ENCODE measurements at places on chromosomes 7 and 10. TPM values are rescaled to one million over a fixed set of nuclear protein-coding genes. Genes with fewer than 3 reads are reported as not detected.

The C10orf105 gene
- 0.12 TPM for polyA plus RNA-seq

The MMRN2 gene
- 1.0 TPM for polyA plus RNA-seq

The OR2A12 gene
- polyA plus RNA-seq, result not detected

The TDRD1 gene
- polyA plus RNA-seq, result 0.03 TPM

The MSS51 gene
- 5.1 TPM for polyA plus RNA-seq

The PILRA gene
- 8.4 TPM for polyA plus RNA-seq

The ZNF467 gene
- polyA plus RNA-seq, result 1.2 TPM

GRCh38 chr10:104391150-104391968, 37.7 kb downstream of the CFAP58 start:
- no peaks in the 10 kb centered on the region for H3K36me3 ChIP-seq
- DNase-seq, result no peak
- H3K27ac ChIP-seq, result no peak overlapping the region
- H3K27me3 ChIP-seq, result peaks cover 10% of the 10 kb centered on the region

GRCh38 chr10:103227416-103227815, 18.3 kb upstream of the RPEL1 start:
- H3K27ac ChIP-seq, result no peak overlapping the region
- H3K4me1 ChIP-seq, result no peaks in the 10 kb centered on the region
- H3K4me3 ChIP-seq, result no peak overlapping the region

DNA sequence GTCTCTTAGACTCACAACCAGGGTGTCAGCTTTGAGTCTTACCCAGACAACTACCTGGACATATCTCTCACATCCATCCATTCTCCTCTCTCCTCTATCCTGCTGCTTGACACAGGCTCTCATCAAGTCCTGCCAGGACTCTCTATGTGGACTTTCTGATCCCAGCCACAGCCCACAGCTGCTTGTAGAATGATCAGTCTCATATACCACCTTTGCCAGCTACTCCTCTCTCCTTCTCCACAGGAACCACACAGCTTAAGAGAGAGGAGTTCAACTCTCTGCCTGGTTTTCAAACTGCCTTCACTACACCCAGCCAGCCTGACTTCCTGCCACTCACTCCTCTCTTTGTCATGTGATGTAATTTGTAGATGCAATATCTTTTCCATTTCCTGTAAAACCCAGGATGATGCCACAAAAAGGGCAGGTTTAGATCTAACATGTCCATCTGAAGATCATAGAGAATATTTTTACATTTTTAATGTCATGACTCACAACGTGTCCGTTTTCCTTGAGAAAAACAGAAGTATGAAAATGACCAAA, 154.0 kb downstream of the RAB11FIP2 start:
- no peak overlapping the region for H3K4me3 ChIP-seq
- DNase-seq, result no peak
- no peak overlapping the region for H3K27ac ChIP-seq
- H3K36me3 ChIP-seq, result no peaks in the 10 kb centered on the region
- no peaks in the 10 kb centered on the region for H3K4me1 ChIP-seq

- peaks cover 30% of the 10 kb centered on the region for H3K4me1 ChIP-seq
- no peak overlapping the region for H3K27ac ChIP-seq
- no peak for DNase-seq
- H3K36me3 ChIP-seq, result peaks cover 6% of the 10 kb centered on the region
- H3K27me3 ChIP-seq, result no peaks in the 10 kb centered on the region
Observed at GRCh38 chr7:2060701-2061100, 172.0 kb downstream of the MAD1L1 start.

DNA sequence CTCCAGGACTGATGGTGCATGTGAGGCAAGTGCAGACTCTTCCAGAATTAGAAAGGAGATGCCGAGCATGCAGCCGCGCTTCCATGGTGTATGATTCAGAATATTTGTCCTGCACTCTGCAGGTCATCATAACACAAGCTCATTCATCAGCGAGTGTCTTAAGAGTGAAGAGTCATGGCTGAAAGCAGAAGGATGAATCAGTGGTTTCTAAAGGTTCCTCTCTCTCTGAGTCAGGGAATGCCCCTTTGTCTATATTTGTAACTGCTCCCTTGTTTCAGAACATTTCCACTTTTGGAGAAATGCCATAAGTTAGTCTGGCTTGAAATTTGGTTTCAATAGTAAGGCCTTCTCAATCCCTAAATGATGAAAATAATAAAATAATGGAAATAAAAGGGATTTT, 52.3 kb downstream of the HECW1 start:
- no peaks in the 10 kb centered on the region for H3K27me3 ChIP-seq
- DNase-seq, result no peak
- H3K27ac ChIP-seq, result no peak overlapping the region
- H3K4me3 ChIP-seq, result no peak overlapping the region
- H3K36me3 ChIP-seq, result no peaks in the 10 kb centered on the region

DNA sequence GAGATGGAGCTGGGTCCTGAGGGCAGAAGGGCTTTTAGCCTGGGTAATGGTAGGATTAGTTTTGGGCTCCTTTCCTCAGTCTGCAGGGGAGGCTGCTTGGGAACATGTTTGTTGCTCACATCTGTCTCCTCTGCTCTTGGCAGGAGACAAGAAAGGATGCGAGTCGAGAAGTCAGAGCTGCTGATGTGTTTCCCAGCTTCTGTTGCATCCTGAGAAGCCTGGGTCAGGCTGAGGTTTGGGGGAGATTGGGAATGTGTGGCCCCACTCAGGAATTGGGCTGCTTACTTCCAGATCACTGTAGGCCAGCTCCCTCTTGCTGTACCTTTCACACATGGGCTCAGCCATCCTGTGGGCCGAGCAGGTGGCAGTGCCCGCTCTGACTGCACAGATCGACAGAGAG, 79.2 kb downstream of the CCNY start:
- H3K36me3 ChIP-seq, result no peaks in the 10 kb centered on the region
- H3K27ac ChIP-seq, result no peak overlapping the region
- no peak overlapping the region for H3K4me3 ChIP-seq
- no peaks in the 10 kb centered on the region for H3K27me3 ChIP-seq

- no peaks in the 10 kb centered on the region for H3K27me3 ChIP-seq
- peak within 1 kb of the TSS; percentile 7 for H3K27ac ChIP-seq
- H3K4me1 ChIP-seq, result peaks cover 7% of the 10 kb centered on the region
Observed at GRCh38 chr7:95434557-95435421, at the start of gene PON2. PON2 (minus strand) TSS chr7:95435028; CDS start chr7:95434951, 77 bp downstream.

DNA sequence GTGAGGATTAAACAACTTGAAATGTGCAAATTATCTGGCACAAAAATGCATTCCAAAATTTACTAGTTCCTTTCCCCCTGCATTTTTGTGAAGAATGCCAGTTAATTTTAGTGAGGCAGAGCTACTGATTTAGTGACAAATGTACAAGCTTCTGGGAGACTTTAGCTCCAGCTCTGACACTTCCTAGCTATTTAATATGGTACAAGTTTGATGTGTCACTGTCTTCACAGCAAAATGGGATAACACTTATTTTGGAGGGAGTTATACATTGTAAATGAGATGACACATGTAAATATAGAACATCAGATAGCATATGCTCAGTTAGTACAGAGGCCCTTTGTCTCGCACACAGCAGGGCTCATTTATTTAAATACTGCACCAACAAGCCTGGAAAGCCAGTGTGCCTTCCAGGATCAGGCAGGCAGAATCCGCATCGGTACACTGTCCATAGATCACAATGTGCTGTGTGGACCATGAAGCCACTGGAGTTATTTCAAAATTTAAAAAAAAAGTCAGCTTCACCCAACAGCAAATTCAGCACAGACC, 48.7 kb downstream of the ELMO1 start:
- H3K36me3 ChIP-seq, result peaks cover 4% of the 10 kb centered on the region
- H3K4me1 ChIP-seq, result peaks cover 22% of the 10 kb centered on the region
- H3K27ac ChIP-seq, result no peak overlapping the region
- H3K27me3 ChIP-seq, result no peaks in the 10 kb centered on the region
- DNase-seq, result no peak
- H3K4me3 ChIP-seq, result no peak overlapping the region

GRCh38 chr10:44689368-44689767, 221.8 kb upstream of the TMEM72 start:
- no peaks in the 10 kb centered on the region for H3K4me1 ChIP-seq
- H3K4me3 ChIP-seq, result no peak overlapping the region
- DNase-seq, result no peak

DNA sequence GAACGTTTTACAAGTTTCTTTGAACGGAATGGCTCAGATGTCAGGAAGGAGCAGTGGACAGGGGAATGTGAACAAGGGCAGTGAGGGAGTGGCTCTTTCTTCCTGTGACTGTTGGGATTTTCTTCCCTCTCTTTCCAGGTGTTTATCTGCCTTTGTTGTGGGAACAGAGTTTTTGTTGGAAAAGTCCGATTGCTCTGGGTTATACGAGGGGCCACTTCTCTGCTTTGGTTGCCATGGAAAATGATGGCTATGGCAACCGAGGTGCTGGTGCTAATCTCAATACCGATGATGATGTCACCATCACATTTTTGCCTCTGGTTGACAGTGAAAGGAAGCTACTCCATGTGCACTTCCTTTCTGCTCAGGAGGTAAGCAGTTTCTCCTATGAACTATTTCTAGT, 41.4 kb downstream of the ZRANB1 start:
- no peak for DNase-seq
- no peak overlapping the region for H3K4me3 ChIP-seq
- H3K27me3 ChIP-seq, result no peaks in the 10 kb centered on the region
- no peaks in the 10 kb centered on the region for H3K4me1 ChIP-seq

DNA sequence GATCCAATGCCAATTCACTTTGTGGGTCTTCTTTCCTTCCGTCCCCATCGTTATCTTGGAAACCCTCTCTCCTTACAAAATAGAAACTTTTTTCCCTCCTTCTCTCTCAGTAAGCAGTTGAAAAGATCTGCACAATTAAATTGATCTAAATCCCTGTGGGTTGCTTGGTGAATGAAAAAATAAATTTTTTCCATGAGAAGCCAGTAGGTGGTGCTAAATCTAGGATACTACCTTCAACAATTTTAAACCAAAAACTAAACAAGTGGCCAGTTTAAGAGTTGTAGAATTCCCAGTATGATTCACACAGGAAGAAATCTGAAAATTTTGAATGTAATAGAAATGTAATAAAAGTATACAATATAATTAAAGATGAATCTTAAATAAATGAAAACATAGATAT, 990.3 kb upstream of the ZNF722 start:
- no peak for DNase-seq
- H3K4me3 ChIP-seq, result no peak overlapping the region
- H3K27ac ChIP-seq, result no peak overlapping the region
- H3K36me3 ChIP-seq, result no peaks in the 10 kb centered on the region
- no peaks in the 10 kb centered on the region for H3K27me3 ChIP-seq

DNA sequence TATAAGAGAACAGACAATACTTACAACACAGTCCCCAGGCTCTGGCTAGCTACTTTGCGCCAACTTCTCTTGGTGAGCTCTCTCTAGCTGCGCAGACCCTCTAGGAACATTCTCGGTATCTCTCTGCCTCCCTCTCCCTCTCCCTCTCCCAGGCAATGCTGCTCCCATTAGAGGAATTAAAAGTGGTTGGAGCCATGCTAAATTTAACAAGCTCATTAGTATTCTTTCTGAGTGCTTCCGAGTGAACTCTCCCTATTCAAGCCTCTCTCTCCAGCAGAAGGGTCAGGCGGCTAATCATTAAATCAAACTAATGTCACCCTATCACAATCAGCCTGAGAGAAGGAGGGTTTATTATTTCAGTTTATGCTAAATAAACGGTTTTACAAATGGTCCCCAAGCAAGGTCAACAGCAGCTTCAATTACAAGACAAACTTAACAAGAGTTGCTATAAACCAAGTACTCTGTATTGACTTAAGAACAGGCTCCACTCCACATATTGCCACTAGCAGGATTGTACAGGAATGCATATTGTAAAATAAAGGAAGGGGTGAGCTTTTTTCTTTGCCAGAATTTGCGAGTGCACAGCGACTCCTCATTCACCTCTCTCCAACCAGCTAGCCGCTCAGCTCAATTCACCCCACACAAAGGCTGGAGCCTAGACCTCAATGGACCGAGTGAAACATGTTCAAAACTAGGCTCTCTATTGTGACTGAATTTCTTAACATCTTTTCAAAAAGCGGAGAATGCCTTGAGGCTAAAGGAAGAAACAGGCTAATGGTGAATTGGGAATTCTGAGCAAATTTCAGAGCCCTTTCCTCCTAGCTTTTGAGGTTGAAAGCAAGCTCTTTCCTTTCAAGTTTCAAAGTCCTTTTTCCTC, 84.4 kb downstream of the GLI3 start:
- H3K4me3 ChIP-seq, result no peak overlapping the region
- no peak for DNase-seq
- no peak overlapping the region for H3K27ac ChIP-seq
- no peaks in the 10 kb centered on the region for H3K27me3 ChIP-seq
- H3K36me3 ChIP-seq, result no peaks in the 10 kb centered on the region

DNA sequence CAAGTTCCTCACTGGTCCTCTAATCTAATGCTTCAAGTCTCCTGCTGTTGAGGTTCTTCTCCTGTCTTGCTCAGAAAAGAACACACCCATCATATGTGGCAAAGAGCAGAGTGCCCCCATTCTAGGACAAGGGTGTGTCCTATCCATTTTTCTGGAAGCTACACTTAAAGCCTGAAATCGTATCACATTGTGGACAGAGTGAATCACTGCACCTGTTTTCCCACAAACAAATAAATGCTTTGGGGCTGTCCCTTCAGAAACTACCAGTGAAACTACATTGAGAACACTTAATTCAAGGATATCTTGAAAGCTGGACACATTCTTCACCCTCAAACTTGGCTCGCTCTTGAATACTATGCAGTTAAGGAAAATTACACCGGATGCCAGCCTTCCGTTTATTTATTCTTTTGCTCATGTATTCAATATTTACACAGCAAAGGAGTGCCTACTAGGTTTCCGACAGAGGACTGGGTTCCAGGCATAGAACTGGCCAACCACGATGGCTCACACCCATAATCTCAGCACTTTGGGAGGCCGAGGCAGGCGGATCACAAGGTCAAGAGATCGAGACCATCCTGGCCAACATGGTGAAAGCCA, 473.0 kb downstream of the GALNT17 start:
- no peak for DNase-seq
- H3K27me3 ChIP-seq, result no peaks in the 10 kb centered on the region
- H3K4me1 ChIP-seq, result no peaks in the 10 kb centered on the region
- no peaks in the 10 kb centered on the region for H3K36me3 ChIP-seq
- H3K27ac ChIP-seq, result no peak overlapping the region
- H3K4me3 ChIP-seq, result no peak overlapping the region

DNA sequence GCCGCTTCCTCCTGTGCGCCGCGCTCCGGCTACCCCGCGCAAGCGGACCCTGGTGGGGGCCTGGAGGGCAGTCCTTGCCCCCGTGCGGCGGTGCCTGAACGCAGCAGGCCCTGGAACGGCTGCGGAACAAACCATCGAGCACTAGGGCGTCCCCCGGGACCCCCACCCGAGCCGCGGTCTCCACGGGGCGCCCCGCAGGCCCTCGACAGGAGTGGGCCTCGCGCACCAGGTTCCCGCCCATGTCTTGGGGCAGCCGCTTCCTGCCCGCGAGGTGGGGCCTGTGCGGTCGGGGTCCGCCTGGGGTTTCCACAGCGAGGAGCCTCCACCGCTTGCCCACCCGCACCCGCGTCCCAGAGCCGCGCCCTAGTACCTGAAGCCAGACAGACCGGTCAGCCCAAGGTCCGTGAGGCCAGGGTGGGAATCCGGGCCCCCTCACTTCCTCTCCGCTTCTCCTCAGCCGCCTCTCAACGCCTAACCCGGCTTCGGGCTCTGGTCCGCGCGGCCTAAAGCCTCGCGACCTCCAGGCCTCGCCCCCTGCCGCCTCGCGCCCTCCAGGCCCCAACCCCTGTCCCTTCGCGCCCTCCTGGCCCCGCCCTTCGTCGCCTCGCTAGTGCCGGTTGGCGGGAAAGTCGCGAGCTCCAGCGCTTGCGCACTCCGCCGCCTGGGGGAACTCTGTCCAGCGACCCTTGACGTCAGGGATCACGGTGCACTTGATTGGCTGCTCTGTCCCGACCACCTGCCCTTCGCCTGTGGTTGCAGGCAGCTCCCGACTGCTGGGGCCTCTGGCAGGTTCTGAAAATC, 7.0 kb upstream of the GBX1 start:
- no peak overlapping the region for H3K27ac ChIP-seq
- no peaks in the 10 kb centered on the region for H3K27me3 ChIP-seq

Data from B cell (primary cell).